Keratinocyte (primary cell): ENCODE measurements at places on chromosomes 2 and 18. TPM values are rescaled to one million over a fixed set of nuclear protein-coding genes. Genes with fewer than 3 reads are reported as not detected.

GRCh38 chr18:79525556-79526467, 130.1 kb downstream of the NFATC1 start:
- H3K4me1 ChIP-seq = no peaks in the 10 kb centered on the region
- peak; percentile 38 for DNase-seq
- H3K27me3 ChIP-seq = peaks cover 7% of the 10 kb centered on the region
- H3K27ac ChIP-seq = no peak overlapping the region
- no peak overlapping the region for H3K4me3 ChIP-seq

The MTX2 gene
- 36.8 to 60.3 TPM (median 41.3 TPM) in 3 replicates for polyA plus RNA-seq

- H3K27me3 ChIP-seq = no peaks in the 10 kb centered on the region
- H3K4me1 ChIP-seq = peaks cover 20% of the 10 kb centered on the region
- H3K4me3 ChIP-seq = peak overlapping the region; percentile 11
- peak; percentile 79 for DNase-seq
- peak overlapping the region; percentile 88 for H3K27ac ChIP-seq
Measured at GRCh38 chr2:174176898-174177297, 71.4 kb downstream of the OLA1 start.

GRCh38 chr2:240166761-240167587, 26.5 kb upstream of the OTOS start:
- H3K4me3 ChIP-seq = no peak overlapping the region
- H3K36me3 ChIP-seq = no peaks in the 10 kb centered on the region
- peaks cover 14% of the 10 kb centered on the region for H3K27me3 ChIP-seq
- no peak overlapping the region for H3K27ac ChIP-seq
- DNase-seq = no peak

GRCh38 chr2:10258726-10259125, 44.0 kb upstream of the HPCAL1 start:
- no peak overlapping the region for H3K4me3 ChIP-seq
- DNase-seq = no peak
- H3K27me3 ChIP-seq = peaks cover 20% of the 10 kb centered on the region
- no peaks in the 10 kb centered on the region for H3K4me1 ChIP-seq

DNA sequence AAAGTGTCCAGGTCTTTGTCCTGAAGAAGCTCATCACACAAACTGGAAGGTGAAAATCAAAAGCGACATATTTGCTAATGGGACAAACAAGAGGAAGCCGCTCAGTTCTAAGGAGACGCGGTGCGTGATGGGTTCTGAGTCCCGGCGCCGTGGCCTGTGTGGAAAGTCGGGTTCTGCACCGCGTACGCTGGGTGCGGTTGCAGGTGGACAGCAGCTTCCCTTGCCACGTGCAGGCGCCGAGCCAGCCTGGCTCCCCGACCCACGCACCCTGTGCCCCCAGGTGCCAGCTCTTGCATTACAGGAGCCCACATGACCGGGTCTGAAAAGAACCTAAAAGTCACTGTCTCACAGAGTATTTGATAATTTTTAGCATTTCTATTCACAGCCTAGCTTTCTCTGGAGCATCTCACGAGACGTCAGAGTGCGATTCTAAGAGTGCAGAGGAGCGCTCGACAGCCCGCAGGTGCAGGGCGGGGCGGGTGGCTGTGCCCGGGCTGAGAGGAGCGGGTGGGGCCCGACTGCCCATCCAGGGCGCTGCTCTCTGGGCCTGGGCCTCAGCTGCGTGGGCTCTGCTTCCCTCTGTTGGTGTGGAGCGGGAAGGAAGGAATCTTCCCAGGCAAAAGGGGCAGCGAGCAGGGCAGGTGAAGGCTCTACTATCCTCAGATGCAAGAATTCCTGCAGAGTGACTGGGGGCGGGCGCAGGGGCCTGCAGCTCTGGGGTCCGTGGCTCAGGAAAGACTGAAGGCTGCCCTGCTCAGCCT, 39.4 kb downstream of the MYT1L start:
- H3K36me3 ChIP-seq = no peaks in the 10 kb centered on the region
- no peaks in the 10 kb centered on the region for H3K4me1 ChIP-seq
- no peak for DNase-seq
- no peaks in the 10 kb centered on the region for H3K27me3 ChIP-seq
